Stimulated activated CD4-positive, alpha-beta T cell treated with anti-CD3 and anti-CD28 coated beads, Interleukin-15, amount 100 ng/mL, for 1 hour (primary cell): ENCODE measurements at places on chromosomes 12 and 14.

DNA sequence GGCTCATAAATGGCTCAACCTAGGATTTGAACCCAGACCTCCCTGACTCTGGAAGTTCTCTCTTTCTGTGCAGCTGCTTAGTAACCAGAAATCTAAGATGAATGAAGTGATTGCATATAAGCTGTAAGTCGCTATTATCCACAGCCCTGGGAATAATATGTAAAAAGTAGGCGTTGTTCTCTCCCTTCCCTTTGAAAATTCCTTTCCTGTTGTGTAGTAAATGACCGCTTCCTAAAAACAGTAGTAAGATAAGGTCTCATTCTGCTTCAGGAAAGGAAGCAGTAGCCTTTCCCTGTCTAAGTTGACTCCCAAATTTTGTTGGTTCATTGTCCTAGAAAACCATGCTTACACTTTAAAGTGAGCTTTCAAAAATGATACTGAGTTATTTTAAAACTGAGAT lies 418.3 kb downstream of the EGLN3 start:
- no peak for DNase-seq

DNA sequence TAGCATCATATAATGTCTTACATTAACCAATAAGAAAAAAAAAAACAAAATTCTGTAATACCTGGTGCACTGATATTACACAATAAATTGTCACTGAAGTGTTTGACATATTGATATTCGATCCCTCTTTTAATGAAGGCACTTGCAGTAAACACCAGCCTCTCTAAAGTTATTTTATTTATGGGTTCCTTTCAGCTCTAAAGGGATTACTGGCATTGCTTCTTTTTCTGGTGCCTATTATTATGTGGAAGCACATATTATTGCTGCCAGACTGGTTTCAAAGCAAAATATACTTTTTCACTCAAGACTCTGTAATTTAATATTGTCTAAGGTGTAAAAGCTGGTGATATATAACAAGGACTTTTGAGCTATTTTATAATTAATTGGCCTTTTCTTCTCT lies 1090.5 kb downstream of the TRHDE start:
- DNase-seq = no peak

DNA sequence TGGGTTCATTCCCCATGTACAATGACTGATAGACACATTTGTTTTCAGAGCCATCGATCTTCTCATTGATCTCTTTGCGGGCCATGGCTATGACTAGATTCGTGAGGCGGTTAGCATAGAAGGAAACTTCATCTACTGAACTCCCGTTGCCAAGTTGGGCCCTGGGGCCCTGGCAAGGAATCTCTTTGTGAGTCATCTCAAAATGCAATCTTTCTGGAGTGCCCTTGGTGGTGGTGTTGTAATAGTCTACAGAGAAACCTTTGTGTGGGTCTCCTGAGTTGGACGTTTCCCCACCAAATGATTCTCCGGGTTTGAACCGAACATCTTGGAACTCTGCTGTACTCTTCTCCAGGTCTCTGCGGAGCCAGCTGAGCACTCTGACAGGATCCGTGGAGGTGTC lies 20.4 kb downstream of the AKAP3 start:
- no peak for DNase-seq

- DNase-seq = no peak
These were observed 16.9 kb downstream of the LRCOL1 start for GRCh38 chr12:132593521-132593920.

GRCh38 chr14:24861083-24861630 lies 188.8 kb downstream of the STXBP6 start:
- no peak for DNase-seq

DNA sequence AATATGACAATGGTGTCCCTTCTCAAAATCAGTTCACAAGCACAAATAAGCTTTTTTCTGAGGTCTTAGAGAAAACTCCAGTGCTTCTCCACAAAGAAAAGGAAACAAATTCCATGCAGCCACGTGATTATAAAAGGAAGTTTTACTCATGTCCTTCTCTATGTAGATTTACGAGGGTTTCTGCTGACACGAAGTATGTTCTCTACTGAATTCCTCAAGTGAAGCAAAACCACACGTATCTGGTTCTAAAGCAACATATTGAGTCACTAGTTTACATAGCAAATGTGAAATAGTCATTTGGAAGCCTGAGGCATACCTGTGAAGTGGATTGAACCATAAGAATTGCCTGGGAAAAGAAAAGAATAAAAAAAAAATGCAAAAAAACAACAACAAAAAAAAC lies 31.9 kb downstream of the BMP4 start:
- no peak for DNase-seq

DNA sequence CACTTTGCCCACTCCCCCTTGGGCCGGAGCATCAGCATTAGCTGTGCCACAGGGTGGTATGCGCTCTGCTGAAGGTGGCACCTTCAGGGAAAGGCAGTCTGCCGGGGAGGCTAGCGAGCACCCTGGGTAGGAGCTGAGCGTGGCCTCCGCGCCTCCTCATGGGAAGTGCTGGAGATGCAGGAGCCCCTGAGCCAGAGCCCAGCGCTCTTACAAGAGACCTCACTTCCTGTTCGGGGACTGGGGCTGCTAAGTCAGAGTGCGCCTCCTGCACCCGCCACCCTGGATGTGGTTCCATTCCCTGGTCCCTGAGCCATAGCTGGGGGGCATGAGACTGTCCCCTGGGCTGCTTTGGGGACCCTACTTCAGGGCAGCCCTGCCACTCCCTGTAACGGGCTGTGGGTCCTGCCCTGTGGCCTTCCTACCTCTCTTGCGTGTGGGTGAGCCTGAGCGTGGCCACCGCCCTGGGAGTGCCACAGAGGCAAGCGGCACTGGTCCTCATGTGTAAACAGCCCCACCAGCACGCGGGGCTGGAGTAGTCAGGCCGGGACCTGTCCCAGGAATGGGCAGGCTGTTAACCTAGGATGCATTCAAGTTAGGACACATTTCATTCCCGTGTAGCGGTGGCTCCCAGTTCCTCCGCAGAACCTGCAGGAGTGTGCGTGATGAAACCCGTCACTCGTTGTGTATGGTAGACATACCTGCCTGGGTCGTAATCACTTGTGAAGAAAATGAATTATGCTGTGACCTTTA lies 19.4 kb downstream of the COA8 start:
- DNase-seq = no peak

GRCh38 chr12:40017488-40017887 lies 88.4 kb downstream of the SLC2A13 start:
- DNase-seq = no peak

GRCh38 chr12:105330283-105330930 lies at the start of gene C12orf75:
Gene C12orf75 (plus strand): TSS chr12:105330691. CDS start chr12:105330892, 201 bp downstream.
- peak; percentile 60 for DNase-seq

GRCh38 chr14:99718811-99719192 lies 34.7 kb downstream of the CYP46A1 start:
- no peak for DNase-seq

GRCh38 chr14:100841066-100841760 lies 15.3 kb downstream of the MEG3 start:
- DNase-seq = no peak

DNA sequence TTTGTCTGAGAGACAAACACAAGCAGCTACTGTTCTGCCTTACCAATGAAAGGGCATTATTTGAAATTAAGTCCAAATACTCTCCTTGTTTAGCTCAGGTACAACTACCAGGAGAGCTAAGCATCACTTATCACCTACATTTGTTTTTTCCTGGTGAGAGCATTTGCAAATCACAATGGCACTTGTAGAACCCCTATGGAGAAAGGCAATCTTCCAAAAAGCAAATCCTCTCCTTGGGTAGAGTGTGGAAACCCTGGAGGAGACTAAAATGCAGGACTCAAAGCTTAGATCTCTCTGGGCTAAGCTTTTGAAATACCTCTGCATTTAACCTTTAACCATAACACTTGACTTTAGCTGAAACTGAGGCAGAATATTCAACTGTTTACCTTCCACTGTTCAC lies 20.8 kb downstream of the GTSF1 start:
- no peak for DNase-seq

GRCh38 chr12:17928708-17929366 lies 161.2 kb downstream of the RERGL start:
- no peak for DNase-seq

DNA sequence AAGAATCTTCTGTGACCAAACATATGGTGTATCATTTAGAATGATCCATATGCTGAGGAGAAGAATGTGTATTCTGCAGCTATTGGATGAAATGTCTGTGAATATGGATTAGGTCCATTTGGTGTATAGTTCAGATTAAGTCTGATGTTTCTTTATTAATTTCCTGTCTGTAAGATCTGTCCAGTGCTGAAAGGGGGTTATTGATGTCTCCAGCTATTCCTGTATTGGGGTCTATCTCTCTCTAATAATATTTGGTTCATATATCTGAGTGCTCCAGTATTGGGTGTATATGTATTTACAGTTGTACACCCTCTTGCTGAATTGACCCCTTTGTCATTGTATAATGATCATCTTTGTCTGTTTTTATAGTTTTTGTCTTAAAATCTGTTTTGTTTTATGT lies 33.5 kb downstream of the SLC38A2 start:
- no peak for DNase-seq

- no peak for DNase-seq
These were observed 2.1 kb downstream of the SLC7A7 start for GRCh38 chr14:22813145-22813544.

- no peak for DNase-seq
These were observed 180.6 kb upstream of the NUDT4 start for GRCh38 chr12:93197067-93197593.

- DNase-seq = no peak
These were observed 53.6 kb downstream of the C12orf42 start for GRCh38 chr12:103442182-103442555.

DNA sequence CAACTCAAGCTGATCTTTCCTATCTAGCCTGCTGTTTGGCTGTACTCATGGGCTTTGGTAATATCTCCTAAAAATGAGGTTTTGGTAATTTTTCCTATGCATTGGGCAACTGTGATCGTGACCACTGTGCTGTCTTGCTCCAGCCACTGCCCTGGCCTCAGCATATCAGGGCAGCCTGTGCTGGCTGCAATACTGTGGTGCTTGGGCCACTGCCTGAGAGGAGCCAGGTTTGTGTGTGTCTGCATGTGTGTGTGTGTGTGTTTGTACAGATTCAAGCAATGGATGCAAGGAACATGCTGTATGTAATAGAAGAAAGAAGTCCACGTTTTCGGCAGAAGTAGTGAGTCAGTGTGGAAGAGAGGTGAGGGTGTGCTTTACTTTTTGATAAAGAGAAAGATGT lies 13.0 kb downstream of the ERG28 start:
- no peak for DNase-seq
